Activated CD4-positive, alpha-beta T cell treated with anti-CD3 and anti-CD28 coated beads, Interleukin-2, amount 10 ng/mL, durations not matched to agents 7 days and 5 days (primary cell): ENCODE measurements at places on chromosomes 4 and X. TPM values are rescaled to one million over a fixed set of nuclear protein-coding genes. Genes with fewer than 3 reads are reported as not detected.

EVC2 gene
- 0.72 TPM for total RNA-seq

DNA sequence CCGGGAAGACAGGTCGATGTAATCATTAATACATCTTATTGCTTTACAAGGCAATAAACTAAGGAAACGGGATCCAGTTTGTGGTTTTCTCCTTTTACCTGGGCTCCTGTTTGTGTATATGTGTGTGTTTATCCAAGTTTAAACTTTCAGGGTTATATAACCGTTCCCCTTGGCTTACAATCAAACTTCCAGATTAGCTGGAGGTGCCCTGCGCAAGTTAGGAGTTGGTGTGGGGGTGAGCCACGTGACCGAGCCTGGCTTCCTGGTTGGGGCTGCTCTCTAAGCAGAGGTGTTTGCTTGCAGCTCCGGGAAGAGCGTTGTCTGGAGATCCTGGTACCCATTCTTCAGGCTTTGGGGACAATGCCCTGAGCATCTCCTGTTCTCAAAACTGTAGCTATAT lies 129.2 kb downstream of the FHDC1 start:
- DNase-seq = no peak

DNA sequence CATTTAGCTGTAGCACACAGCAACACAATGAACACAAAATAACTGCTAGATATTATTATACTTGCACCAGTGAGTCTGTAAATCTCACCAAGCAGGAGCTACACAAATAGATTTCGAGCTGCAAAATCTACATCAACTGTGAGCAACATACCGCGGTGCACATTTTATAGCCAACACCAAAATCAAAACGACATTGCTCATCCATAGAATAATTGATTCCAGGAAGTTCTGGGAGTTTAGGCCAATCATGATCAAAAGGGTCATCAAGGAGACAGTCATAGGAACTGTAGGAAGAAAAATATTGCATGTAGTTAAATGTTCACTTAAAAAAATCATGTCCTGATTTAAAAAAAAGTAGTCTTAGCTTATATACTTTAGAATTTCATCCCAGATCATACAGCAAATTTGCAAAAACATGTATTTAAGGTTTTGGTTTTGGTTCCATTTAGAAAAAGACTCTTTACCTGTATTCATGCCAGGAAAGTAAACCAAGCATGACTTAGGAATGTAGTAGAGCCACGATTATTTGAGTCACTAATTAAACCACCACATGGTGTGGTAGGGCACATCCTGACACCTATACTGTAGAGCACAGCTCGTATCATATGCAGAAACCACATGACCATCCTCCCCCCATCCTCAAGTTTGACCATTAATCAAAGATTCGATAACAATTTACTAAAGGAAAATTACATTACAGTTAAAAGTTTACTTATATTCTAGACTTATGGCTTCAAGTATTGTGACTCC lies 250.4 kb downstream of the ADAMTS3 start:
- DNase-seq = no peak

DNA sequence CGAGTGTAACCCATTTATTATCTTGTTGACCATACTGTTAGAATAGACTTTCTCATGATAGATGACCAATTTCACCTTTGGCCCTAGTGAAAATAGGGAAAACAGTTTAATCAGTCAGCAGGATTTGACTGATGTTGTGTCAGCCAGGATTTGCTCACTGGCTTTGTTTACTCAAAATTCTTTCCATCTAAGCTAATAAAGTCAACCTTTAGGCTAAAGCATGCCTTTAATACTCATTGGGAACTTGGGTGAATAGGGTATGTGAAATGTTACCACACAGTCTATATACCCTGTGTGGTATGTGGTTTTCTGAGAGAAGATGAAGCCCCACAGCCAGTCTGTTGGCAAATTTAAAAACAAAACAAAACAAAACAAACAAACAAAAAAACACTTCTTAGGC lies 18.7 kb upstream of the SPANXB1 start:
- DNase-seq = no peak

NPNT gene
- not detected for total RNA-seq

- no peak for DNase-seq
These were observed 2.6 kb upstream of the SPINK2 start for GRCh38 chr4:56823933-56824600.

GRCh38 chr4:154421618-154422017 lies 70.0 kb downstream of the DCHS2 start:
- no peak for DNase-seq
